DMS79 treated with DMSO at 0.1 percent for 48 hours (cell line): ENCODE measurements at places on chromosomes 5 and 9.

- DNase-seq = no peak
Observed at GRCh38 chr5:79301046-79301712, 65.2 kb downstream of the JMY start.

DNA sequence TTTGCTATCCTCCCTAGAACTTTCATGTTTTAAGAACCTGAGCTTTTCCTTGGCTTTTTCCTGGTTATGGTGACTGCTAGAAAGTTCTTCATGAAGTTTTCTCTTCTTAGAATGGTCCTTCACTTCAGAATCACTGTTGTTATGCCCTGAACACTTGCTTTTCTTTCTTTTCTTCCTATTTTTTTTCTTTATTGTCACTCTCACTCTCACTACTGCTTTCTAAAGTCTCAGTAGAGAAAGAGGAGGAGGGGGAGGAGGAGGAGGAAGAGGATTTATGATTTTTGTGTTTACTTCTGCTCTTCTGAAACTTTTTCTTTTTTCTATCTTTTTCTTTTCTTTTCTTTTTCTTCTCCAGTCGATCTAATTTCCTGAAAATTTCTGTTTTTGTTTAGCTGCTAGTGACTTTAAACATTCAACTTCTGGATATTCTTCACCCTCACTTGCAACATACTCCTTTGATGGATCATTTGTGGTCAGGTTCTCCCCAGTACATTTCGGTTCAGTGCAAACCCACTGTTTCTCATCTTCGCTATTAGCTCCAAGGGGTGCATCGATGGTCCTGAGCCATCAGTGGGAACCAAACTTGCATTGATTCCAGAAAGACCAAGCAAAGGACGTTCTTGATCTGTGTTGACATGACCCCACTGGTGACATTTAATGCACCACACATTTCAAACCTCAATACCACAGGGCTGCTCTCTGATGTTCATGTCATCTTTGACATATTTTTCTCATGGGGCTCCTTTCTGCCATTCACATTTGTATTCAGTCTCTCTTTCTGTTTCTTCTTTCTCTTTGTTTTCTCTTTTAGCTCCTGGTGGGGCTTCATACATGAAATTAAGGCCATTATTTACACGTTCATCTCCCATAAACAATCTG is 81.6 kb upstream of the HAND1 start:
- no peak for DNase-seq

DNA sequence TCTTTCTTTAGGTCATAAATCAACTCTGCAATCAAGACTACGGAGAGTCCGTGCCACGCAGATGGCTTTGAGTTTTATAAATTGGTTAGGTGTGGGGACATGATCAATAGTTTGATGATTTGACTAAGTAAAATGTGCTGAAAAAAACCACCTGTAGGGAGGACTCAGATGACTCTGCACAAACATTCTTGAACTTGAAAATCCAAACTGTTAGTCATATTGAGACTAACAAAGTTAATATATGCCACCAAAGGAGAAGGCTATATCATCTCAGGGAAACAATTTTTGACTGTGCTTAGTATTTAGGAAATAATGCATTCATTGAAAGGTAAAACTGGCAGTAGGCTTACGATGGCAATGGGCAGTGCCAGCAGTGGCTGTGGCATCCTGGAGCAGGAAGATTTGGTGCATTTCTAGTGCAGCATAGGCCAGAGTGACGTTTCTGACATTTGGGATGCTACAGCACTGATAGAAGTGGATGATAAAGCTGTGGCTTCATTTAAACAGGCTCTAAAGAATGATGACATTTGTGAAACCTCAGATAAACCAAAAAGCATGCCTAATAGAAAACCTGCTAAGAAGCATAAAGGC is 291.1 kb downstream of the MLLT3 start:
- DNase-seq = no peak

GRCh38 chr9:124134526-124134925 is 123.0 kb downstream of the LHX2 start:
- no peak for DNase-seq

DNA sequence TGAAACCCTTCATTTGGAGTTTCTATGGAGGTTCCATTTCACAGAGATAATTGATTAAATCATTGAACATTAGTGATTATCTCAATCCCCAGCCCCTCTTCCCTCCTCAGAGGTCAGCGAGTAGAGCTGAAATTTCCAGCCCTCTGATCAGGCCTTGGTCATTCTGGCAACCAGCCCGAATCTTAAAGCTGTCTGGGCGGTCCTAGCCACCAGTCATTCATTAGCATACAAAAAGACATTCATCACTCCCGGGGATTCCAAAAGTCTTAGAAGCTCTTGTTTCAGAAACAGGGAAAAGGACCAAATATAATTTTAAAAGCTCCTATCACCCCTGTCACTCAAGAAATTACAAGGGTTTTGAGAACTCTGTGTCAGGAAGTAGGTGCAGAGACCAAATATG is 41.3 kb downstream of the ZNF474 start:
- DNase-seq = no peak

DNA sequence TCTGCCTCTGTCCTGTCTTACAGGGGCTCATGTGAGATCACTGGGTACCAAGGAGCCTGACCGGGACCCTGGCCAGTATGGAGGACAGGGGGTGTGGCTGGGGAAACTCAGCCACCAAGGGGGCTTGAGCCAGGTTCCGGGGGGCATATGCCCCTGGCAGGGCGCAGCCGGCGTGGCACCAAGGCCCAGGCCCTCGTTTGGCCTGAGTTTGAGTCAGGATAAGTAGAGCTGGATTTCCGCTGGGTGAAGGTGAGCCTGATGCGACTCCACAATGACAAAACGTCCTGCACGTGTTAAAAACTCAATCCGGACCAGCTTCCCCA is 616 bp upstream of the TSPAN17 start:
- DNase-seq = no peak

- DNase-seq = no peak
Observed at GRCh38 chr5:20017021-20017420, 29.0 kb upstream of the CDH18 start.

DNA sequence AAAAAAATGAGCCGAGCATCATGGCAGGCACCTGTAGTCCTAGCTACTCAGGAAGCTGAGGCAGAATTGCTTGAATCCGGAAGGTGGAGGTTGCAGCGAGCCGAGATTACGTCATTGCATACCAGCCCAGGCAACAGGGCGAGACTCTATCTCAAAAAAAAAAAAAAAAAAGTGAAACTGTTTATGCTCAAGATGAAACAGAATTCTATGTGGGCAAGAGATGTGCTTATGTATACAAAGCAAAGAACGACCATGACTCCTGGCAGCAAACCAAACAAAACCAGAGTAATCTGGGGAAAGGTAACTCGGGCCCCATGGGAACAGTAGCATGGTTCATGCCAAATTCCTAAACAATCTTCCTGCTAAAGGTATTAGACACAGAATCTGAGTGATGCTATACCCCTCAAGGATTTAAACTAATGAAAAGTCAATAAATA is 32.6 kb upstream of the PLAC8L1 start:
- DNase-seq = no peak

- DNase-seq = no peak
Observed at GRCh38 chr5:144313147-144313726, 142.6 kb downstream of the KCTD16 start.
